CD8-positive, alpha-beta T cell (primary cell): ENCODE measurements at places on chromosomes 1 and 21.

DNA sequence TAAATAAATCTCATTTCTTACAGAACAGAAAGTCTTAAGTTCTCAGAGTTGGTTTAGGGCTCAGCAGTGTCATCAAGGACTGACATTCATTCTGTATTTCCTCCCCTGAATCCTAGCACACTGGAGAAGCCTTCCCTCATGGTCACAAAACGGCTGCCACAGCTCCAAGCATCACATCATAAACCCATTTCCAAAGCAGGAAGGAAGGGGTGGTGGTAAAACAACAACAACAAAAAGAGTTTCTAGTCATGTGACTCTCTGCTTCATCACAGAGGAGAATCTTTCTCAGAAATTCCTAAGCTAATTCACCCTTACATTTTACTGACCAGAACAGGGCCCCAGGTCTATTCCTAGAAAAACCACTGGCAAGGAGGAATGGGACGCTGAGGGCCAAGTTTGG, 210.3 kb downstream of the KAZN start:
- DNase-seq, result no peak

DNA sequence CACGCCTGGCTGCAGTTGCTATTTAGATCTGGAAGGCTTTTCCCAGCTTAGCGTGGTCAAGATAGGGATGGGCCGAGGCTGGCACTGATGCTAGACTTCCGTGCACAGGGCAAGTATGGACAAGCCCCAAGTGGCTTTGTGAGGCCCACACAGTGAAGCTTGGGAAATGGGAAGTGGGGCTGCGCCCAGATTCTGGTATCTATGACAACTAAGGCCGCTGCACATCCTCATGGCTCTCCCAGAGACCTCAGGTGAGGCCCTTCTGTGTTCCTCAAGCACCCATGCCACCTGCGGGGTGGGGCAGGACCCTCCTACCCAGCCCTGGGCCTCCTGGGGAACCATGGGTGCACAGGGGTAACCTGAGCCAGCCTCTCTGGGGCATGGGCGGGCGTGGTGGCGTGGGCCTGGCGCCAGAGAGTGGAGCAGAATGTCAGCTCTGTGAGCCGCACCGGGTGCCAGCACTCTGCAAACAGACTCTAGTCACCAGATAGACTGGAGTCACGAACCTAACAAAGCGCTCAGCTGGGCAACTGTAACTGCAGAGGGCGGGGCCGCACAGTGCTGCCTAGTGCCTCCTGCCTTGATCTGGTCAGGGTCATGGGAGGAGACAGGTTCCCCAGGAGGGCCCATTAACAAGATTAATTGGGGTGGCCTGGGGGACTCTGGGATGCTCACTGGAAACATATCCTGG, 46.4 kb downstream of the ELF3 start:
- DNase-seq, result no peak

- no peak for DNase-seq
Measured at GRCh38 chr1:7358425-7358824, 412.7 kb upstream of the VAMP3 start.

DNA sequence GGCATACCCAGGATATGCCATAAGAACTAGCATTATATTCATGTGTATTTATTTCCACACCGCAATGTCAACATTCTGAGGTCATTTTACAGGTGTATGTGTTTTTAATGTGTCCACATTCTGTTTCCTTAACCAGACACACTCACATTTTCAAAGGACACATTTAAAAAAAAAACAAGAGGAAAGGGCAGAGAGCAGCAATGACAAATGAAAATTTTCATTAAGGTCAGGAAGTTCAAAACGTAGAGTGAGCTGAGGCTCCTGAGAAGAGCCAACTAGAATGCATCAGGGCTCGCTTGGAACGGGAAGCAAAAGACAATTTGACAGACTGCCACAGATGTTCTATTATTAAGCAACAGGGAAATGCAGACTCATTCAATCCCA, 4.8 kb upstream of the GNPAT start:
- DNase-seq, result no peak

DNA sequence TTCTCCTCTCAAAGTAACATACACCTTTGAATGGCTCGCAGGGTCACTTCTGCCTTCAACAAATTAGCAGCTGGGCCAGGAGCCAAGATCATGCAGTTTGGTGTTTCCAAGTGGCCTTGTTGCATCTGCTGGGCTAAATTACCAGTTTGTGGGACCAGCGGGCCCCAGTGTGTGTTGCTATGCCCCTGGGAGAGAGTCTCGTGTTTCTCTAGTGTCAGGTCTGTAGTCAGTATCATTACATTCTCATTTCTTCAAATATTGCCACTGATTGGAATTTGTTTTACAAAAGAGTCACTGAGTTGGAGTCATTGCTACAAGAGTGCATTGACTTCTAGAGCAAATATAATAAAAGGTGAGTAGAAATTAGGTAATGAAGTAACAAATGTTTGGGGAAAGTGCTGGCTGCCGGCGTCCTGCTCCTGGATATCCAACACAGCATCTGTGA, 35.5 kb downstream of the RHOU start:
- no peak for DNase-seq

GRCh38 chr1:4305526-4306301, 348.7 kb upstream of the AJAP1 start:
- DNase-seq, result no peak

DNA sequence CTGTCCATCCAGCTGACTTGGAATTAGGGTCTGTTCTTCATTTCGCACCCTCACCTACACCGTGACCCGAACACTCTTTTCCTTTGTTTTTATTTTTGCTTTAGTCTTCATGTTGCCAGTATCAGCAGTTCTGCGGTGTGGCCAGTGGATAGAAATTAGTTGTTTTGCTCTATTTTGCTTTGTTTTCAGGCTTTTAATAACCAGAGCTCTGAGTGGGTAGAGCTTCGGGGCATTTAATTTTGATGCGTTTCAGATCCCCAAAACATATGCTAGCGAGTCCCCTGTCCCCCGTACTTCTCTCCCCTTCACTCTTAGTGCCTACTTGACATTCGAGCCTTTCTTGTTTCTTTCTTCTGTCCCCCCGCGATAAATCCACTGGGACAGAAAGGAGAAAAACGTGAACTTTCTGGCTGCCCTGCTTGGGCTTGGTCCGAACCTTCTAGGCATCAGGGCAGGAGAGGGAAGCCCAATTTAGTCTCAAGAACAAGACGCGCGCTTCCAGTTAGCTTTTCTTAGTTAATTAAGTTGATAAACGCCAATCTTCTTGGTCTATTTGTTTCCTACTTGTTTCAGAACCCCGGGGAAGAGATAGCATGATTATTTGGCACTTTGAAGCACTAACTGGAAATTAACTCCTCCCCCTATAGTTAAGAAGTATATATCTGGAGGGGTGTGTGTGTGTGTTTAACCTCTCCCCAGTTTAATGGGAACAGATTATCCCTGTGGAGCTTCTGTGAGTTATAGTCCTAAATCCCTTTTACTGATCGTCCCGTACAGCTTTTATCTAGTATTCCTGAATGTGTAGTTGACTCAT, 839 bp downstream of the SWT1 start:
- peak; percentile 49 for DNase-seq

DNA sequence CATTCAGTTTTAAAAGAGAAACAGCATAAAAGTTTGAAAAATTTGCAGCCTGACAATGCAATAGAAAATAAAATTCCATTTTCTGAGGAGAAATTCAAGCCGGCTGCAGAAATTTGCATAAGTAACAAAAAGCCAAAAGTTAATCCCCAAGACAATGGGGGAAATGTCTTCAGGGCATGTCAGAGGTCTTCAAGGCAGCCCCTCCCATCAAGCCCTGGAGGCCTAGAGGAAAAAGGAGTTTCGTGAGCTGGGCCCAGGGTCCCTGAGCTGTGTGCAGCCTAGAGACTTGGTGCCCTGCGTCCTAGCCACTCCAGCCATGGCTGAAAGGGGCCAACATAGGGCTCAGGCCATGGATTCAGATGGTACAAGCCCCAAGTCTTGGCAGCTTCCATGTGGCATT, 74.6 kb downstream of the PIK3R3 start:
- DNase-seq, result no peak

- DNase-seq, result no peak
Measured at GRCh38 chr21:32887026-32887425, 115.5 kb upstream of the PAXBP1 start.

- DNase-seq, result peak; percentile 50
Measured at GRCh38 chr1:157137408-157138219, 581 bp downstream of the ETV3 start.

- DNase-seq, result no peak
Measured at GRCh38 chr1:15231714-15232201, 15.3 kb upstream of the FHAD1 start.

DNA sequence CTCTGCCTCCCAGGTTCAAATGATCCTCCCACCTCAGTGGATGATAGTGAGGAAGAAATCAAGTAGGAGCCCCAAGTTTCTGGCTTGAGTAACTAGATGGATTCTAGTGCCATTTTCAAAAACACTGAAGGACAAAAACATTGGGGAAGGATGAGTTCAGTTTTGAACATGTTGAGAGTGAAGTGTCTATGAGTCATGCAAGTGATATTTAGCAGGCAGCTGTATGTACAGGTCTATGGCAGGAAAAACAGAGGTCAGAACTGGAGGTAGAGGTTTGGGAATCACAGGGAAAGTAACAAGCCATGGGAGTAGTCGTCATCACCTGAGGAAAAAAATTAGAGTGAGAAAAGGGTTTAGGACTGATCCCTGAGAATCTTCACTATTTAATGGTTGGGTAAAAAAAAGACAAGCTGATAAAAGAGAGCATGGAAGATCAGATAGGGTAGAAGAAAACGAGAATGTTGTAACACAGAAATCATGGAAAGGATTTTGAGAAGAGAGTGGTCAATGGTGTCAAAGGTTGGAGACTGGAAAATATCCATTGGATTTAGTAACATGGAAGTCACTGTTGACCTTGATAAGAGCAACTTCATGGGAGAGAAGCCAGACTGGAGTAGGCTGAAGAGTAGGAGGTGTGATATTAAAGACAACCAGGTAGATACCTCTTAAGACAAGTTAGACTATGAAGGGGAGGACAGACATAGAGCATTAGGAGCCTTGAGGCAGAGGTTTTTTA, 53.1 kb downstream of the DIPK1A start:
- DNase-seq, result no peak

GRCh38 chr1:53391982-53392381, 64.1 kb upstream of the LRP8 start:
- no peak for DNase-seq

GRCh38 chr1:58650141-58650540, 49.7 kb downstream of the MYSM1 start:
- no peak for DNase-seq

DNA sequence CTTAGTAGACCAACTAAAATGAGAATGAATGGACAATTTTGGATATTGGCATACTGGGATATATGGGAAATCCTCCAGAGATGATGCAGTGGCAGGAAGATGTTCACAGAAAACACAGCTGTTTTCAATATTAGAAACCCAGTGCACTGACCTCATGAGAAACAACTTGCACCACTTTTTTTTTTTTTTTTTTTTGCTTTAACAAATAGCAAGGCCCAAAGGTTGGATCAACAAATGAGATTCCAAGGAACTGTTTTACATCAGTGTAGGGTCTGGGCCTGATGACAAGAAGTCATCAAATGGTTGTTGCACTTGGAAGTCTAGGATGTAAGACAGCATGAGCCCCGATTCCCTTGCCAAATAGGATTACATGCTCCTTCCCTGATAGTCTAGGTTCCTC, 110.7 kb downstream of the SLC25A24 start:
- DNase-seq, result no peak

- no peak for DNase-seq
Measured at GRCh38 chr21:44742418-44743153, 31.2 kb upstream of the TSPEAR start.

- DNase-seq, result no peak
Measured at GRCh38 chr1:176847052-176847451, 317.5 kb downstream of the ASTN1 start.

GRCh38 chr1:204348722-204349121, 11.0 kb downstream of the PLEKHA6 start:
- no peak for DNase-seq

GRCh38 chr21:29376556-29376955, 77.8 kb downstream of the BACH1 start:
- peak; percentile 68 for DNase-seq

GRCh38 chr1:108722292-108722691, 9.6 kb downstream of the FNDC7 start:
- no peak for DNase-seq

DNA sequence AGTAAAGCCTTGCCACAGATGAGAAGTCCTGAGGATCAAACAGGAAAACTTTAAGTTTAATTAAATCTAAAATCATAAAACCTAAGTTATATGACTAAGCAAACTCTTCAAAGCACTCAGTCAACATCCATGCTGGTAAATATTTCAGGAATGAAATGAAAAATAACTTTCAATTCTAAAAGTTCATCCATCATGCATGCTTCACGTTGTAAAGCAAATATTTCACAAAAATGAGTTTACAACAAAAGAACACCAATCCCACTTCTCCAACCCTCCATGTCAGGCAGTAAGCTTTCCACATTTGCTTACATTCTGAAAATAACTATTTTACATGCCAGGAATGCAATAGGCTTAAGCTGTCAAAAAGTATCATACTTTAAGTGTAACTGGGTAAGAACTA, 16.8 kb downstream of the APP start:
- no peak for DNase-seq

- DNase-seq, result peak; percentile 79
Measured at GRCh38 chr1:1371746-1372711, 3.0 kb downstream of the AURKAIP1 start.

GRCh38 chr21:16353764-16354163, 624.0 kb downstream of the USP25 start:
- no peak for DNase-seq

GRCh38 chr1:9689971-9690381, 38.4 kb downstream of the PIK3CD start:
- peak; percentile 62 for DNase-seq

DNA sequence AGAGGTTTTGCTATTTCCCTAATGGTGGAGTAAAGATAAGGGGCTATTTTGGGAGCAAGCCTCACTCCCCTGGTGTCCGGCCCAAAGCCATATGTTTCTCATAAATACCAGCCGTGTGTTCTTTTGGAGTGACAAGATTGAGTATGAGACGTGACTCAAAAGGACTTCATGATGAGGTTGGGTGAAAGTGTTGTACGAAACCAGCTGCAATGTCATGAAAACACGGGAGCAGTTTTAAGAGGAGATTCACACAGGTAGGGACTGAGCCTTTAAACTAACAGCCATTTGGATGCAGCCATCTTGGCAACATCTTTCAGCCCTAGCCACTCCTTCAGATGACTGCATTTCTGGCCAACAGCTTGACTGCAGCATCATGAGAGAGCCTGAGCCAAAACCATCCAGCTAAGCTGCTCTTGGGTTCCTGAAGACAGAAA, 532.3 kb upstream of the USP24 start:
- no peak for DNase-seq

GRCh38 chr1:32390904-32391870, 3.1 kb downstream of the BSDC1 start:
- no peak for DNase-seq

GRCh38 chr1:8481650-8482380, 163.9 kb downstream of the SLC45A1 start:
- DNase-seq, result no peak
